NCI-H1105 treated with DMSO at 0.1 percent for 48 hours (cell line): ENCODE measurements at places on chromosomes 5 and 9.
A peak's percentile ranks its signal among the peaks of the same experiment; 100 is the strongest.

DNA sequence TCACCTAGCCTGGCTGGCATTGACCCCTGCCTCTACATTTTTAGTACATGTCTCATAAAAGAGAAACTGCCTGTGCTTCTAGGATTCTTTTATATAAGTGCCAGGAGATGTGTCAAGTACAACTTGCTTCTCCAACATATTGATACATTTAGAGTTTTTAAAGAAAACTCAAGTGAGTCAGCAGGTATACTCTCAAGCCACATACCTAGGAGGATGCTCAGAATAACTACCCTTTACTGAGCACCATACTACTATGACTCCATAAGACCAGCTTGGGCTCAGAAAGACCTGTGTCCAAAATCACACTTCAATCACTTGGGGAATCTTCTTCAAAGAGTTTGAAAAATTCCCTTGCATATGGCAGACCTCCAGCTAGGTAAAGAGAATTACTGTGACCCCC lies 389.8 kb upstream of the SLC24A2 start:
- DNase-seq, result no peak

DNA sequence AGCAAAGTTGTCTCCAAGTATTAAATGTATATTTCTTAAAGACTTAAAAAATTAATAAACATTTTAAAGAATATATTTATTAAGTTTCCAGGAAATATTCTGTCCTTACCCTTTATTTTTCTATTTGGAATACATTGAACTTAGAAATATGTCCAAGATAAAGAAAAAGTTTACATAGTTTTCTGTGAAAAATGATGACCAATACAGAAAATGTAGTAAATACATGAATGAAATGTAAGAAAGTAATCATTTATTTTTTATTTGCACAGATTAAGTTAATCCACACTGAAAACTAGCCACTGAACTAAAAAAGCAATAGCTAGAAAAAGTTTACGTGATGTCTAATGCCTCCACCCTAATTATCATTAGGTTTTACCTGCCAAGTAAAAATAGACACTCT lies 273.2 kb downstream of the ARL15 start:
- DNase-seq, result no peak

DNA sequence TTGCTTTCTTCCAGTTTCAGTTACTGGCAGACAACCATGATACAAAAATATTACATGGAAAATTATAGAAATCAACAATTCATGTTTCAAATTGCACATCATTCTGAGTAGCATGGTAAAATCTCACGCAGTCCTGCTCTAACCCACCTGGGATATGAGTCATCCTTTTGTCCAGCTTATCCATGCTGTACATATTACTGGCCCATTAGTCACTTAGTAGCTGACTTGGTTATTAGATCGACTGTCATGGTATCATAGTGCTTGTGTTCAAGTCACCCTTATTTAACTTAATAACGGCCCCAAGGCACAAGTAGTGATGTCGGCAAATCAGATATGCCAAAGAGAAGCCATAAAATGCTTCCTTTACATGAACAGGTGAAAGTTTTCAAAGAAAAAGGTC lies 41.2 kb downstream of the NADK2 start:
- DNase-seq, result no peak

GRCh38 chr5:59275170-59275509 lies 618.4 kb downstream of the PDE4D start:
- DNase-seq, result no peak

- no peak for DNase-seq
These were observed 70.7 kb downstream of the RFX3 start for GRCh38 chr9:3455094-3455493.

- peak; percentile 86 for DNase-seq
These were observed 38.6 kb upstream of the CEMIP2 start for GRCh38 chr9:71806901-71807307.

- DNase-seq, result peak; percentile 58
These were observed 146.8 kb upstream of the IQGAP2 start for GRCh38 chr5:76256116-76256889.

DNA sequence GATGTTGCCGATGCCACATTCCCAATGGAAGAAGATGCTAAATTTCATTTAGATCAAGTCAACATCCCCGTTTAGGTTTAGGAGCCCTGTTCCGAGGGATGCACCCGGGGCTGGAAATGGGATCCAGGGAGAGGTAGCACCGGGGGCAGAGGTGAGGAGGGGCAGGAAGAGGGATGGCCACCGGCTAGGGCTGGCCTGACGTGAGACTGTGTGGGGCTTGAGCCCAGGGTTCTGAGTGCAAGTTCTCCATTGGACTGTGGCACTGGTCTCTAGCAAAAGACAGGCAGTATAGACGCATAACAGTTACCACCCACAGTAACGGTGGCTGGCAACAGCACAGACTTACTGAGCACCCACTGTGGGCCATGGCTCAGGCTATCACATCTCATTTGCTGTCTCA lies 209.0 kb upstream of the MVB12B start:
- DNase-seq, result no peak

DNA sequence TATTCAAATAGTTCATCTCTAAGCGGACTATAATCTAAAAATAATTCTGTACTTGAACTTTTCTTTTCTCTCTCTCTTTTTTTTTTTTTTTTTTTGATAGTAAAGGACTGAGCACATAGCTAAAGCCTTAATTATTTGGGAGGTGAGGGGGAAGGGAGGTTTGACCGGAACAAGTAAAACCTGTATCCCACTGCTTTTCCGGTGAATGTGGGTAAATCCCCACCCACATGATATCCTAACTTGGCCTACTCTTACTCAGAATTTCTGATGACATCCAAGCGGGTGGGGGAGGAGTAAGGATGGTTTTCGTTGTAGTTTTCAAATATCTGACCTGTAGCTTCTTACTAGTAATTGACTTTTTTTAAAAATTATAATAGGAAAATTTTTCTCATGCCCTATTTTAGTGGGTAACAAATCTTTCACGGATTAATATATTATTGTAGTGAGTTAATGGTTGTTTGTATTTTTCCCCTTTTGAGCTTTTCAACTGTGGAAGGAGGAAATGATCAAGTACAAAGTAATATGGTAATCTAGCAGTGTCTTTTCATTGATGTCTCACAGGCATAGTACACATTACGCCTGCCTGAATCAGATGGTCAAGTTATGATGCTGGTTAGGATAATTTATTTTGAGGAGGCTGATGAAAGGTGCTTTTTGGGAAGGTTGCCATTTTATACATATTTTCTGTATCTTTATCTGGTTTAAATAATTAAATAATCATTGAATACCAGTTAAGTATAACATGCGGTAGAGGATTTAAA lies 2.2 kb upstream of the ELL2 start:
- no peak for DNase-seq

DNA sequence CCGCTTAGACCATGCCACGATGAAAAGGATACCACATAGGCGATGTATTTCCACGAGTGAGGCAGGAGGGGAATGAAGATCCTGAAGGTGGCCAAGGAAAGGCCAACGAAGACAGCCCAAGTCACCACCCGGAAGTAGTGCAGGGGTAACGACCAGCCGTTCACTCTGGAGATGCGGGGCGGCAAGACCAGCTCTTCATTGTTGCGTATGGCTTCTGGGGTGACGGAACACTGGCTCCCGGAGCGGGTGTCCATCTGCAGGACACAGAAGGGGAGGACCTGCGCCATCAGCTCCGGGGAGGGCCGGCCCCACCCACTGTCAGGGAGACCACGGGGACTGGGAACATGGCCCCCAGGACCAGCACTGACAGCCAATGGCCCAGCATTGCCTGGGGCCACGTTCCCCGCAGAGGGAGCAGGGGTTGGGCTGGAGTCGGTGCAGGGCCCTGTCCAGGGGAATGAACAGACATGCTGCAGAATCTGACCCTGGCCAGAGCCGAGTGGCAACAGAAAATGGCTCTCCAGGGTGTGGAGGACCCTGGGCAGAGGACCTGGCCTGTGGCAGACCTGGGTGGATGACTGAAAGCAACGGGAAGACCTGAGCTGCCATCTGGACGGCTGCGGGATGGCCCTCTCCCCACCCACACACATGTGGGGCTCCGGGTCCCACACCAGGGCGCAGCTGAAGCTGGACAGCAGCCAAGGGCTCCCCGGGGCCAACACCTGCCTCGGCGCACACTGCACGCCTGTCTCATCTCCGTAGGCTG lies 17.7 kb downstream of the ZDHHC11B start:
- DNase-seq, result no peak

GRCh38 chr5:957748-958485 lies 50.7 kb upstream of the NKD2 start:
- DNase-seq, result no peak

DNA sequence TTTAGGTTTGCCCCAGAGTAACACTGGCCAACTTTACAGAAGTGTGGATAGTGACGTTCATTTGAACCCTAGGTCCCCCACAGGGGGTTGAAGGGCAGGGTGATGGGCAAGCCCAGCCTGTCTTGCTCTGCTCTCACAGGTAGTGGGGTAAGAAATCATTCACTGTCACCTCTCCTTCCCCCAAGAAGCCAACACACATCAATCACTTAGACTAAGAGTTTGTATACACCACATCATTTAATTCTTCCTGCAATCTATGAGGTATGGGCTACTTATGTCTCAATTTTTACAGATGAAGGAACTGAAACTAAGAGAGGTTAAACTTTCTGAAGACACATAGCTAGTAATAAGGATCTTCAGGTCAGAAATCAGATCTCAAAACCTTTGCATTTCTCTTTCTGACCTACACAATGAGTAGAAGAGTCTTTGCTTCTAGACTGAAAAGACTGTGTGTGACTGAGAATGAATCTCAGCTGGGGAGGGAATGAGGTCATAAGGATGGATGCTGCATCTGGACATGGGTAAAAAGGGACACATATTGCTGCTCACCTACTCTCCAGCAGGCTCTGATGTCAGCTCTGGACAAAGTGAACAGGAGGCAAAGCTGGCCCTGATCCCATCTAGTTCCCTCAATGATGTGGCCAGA lies 81.0 kb upstream of the EQTN start:
- DNase-seq, result no peak

- no peak for DNase-seq
These were observed 75.1 kb downstream of the ALDH7A1 start for GRCh38 chr5:126519637-126520592.

DNA sequence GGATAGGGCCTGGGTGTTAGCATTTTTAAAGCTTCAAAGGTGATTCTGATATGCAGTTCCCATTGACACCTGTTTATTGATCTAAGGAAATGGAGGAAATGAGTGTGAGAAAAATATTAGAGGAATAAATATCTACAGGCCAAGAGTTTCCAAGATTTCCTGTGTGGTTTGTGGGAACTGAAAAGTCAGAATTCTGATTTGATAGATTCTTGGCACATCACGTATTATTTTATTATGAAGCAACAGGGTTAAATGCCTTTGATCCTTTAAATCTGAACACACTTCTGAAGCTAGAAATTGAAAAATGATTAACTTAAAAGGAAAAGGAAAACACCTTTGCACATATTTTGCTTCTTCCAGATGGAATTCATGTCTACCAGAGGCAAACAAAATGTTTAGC lies 113.7 kb downstream of the CD180 start:
- DNase-seq, result no peak

GRCh38 chr5:53678981-53679660 lies 118.7 kb downstream of the NDUFS4 start:
- no peak for DNase-seq

GRCh38 chr9:130535818-130536521 lies 43.4 kb upstream of the FUBP3 start:
- peak; percentile 98 for DNase-seq

DNA sequence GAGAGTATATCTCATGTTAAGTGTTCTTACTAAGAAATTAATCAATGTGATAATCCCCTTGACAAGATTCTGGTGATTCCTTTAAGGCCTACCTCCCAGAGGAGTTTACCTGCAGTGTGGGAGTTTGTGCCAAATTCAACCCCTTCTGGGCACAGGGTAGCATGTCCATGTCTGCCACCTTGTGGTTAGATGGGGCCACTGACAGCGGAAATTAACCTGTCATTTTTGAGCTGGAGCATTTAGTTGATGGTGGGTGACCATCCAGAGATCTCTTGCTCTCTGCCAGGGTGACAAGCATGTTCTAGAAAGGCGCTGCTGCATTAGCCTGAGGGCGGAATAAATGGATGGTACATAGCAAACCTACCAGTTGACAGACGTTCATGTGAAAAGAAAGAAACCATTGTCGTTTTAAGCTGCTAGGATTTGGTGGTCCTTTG lies 132.2 kb downstream of the FBXO4 start:
- peak; percentile 43 for DNase-seq

- no peak for DNase-seq
These were observed 31.0 kb upstream of the IL17B start for GRCh38 chr5:149410071-149410470.

DNA sequence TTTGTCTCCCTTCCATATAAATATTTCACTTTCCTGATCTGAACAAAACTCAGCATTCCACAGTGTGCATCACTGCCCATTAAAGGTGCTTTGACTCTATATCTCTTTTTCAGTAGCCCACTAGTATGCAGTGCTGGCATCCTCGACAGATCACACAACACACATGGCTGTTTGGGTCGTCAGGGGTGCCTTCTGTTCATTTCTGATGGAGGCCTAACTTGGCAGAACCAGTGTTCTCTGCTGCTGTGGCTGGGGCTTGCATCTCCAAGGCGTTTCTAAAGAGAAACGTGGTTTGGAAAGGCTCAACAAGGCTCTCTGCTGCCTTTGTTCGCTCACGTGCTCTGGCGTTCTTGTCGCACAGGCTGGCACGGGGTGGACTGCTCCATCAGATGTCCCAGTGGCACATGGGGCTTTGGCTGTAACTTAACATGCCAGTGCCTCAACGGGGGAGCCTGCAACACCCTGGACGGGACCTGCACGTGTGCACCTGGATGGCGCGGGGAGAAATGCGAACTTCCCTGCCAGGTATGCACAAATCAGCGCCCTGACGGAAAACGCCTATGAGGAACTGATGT lies 97.7 kb upstream of the PRRC1 start:
- no peak for DNase-seq
